ENCODE measurements at places on chromosomes 5 and 9.
A peak's percentile ranks its signal among the peaks of the same experiment; 100 is the strongest.

- peak; percentile 23 for DNase-seq
These were observed 87.8 kb upstream of the HSPA9 start for GRCh38 chr5:138663009-138663408.

DNA sequence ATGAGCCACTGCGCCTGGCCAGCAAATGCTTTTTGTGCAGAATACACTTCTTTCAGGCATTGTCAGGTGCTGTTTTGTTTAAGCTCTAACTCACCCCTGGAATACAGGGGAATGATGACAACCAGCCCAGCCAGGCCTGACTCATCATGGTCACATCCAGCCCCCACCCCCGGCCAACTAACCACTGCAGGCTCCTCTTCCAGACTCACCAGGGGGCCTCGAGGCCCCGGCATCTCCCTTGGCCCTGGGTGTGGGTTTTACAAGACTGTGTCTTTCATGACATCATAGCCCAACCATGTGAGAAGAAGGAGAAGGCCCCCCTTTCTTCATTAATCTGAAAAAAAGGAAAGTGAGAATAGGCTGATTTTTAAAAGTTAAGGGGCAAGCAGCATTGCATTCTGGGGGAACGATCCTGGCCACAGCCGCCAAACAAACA lies 35.5 kb downstream of the OLFML2A start:
- no peak for DNase-seq

- no peak for DNase-seq
These were observed 8.2 kb downstream of the CEP120 start for GRCh38 chr5:123414974-123415373.

- DNase-seq: no peak
These were observed 21.3 kb downstream of the URM1 start for GRCh38 chr9:128392302-128393144.

- no peak for DNase-seq
These were observed 1983.5 kb upstream of the C9orf72 start for GRCh38 chr9:29556746-29557145.

DNA sequence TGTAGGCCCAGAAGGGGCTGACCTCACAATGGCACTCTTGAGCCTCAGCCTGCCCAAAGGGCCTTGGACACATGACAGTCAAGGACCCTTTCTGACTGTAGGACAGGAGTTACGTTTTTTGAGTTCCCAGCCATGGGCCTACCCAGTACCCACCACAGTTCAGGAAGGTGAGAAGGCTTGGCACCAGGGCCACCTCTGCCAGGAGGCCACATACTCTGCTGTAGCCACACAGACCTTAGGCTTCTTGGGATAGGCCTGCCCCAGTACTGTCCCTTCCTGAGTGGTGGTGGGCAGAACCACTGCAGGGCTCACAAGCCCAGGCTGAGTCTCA lies 12.8 kb downstream of the PDLIM4 start:
- DNase-seq: no peak

DNA sequence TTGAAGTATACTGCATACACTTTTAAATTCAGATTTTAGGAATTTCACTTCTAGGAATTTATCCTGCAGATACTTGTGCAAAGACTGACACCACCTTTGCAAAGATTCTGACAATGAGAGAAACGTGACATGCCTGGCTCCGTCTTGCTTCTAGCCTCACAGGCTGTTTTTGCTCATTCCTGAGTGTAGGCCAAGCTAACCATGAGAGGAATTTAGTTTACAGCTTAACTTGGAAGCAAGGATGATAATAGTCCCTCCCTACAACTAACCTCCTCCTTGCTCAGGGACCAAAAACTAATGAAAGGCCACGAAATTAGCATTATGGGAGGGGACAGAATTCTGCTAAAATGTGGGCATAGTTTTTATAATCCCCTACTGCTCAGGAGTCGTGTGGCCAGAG lies 31.1 kb downstream of the C5orf22 start:
- no peak for DNase-seq

- DNase-seq: no peak
These were observed 51.2 kb downstream of the ADAMTS19 start for GRCh38 chr5:129511291-129511690.

DNA sequence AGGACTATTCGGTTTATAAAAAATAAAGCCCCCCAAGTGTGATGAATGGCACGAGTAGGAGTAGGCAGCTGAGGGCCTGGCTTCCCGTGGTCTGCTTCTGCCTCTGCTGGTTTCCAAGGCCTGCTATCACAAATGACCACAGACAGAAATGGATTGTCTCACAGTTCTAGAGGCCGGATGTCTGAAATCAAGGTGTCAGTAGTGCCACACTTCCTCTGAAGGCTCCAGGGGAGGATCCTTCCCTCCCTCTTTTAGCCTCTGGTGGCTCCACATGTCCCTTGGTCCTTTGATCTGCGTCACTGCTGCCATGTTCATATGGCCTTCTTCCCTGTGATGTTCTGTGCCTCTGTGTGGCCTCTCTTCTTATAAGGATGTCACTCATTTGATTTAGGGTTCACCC lies 15.1 kb downstream of the PRKACG start:
- DNase-seq: no peak

DNA sequence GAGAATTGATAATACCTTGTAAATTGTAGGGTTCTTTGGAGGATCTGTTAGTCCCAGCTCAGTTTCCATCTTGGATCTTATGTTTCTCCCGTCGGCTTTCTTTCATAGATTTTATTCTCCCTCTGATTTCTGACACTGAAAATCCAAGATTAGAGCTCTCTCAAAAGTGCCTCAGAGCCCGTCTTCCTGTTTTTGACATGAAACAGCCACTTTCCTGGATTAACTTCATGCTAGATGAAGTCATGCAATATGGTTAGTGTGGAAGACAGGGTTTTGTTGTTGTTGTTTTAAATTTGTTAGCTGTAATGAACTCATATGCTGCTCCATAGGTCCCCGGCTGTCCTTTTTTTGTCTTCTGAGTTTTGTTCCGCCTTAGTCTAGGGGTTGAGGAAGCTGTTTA lies 51.6 kb upstream of the ZFR start:
- DNase-seq: no peak

DNA sequence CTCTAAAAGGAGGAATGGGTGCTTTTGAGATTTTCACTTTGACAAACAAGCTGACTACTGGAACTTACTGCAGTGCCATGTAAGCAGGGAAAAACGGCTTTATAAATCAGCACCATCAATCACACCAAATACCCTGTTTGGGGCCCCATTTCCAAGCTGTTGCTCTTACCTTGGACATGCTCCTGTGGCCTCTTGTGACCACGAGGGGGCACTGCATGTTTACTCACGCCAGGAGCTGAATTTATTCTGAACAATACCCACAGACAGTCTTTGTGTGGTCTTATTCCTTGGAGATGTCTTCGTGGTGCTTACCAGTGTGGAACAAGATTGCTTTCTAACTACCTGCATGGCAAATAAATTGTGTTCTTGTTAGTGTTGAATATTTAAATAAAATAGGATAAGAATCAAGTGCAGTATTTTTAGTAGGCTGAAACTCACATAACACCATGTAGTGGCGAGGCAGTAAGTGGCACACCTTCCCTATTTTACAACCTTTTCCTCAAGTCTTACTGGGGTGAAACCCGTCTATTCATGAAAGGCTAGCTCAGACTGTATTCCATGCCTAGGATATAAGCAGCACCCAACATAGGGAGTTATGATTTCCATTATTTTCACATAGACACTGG lies 155.5 kb upstream of the NMUR2 start:
- peak; percentile 12 for DNase-seq

DNA sequence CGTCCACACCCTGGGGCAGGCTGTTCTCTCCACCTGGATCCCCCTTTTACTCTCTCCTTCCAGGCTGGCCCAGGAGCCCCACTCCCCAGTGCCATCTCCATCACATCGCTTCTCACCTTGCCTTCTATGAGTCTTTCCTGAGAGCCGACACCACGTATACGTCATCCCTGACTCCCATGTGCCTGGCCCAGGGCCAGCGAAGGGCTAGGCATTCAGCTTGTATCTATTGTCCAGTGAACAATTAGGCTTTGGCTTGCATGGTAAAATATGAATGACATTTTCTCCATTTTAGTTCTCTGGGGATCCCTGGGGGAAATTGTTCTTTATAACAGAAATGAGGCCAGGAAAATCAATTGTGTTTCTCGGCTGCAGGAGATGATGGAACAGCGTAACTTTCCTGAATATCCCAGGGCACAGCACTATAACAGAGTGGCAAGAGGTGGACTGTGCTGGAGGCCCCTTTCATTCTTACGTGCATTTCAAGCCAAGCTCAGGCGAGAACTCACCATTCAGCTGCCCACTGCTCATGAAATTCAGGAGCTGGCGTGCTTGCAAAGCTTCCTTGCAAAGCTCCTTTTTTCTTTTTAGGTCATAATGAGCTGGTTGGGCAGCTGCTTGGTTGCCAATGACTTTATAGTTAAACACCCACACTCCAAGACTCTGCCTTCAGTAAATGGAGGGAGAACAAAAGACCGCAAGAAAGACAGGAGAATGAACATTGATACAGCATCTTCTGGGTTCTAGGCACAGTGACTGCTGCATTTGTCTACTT lies 37.7 kb downstream of the NSG2 start:
- no peak for DNase-seq

- DNase-seq: no peak
These were observed 23.9 kb upstream of the IDNK start for GRCh38 chr9:83599071-83599470.

DNA sequence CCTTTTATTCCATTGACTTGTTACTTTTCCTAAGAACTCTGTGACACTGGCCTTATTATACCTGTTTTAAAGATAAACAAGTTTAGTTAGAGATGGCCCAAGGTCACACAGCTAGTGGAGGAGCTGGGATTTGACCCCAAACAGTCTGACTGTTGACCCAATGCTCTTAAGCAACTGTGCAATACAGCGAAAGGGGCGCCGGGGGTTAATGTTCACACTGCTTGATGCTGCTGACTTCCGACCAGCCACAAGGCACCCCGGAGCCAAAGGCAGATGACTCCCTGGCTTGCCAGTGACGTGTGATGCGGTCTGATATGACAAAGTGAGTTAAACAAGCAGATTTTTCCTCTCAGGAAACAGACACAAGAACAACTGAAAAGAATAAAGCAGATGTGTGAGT lies 23.9 kb downstream of the PIK3R1 start:
- peak; percentile 81 for DNase-seq

- no peak for DNase-seq
These were observed 4.5 kb downstream of the RACK1 start for GRCh38 chr5:181239062-181239663.

GRCh38 chr5:69113851-69114250 lies 20.0 kb downstream of the SLC30A5 start:
- DNase-seq: no peak

DNA sequence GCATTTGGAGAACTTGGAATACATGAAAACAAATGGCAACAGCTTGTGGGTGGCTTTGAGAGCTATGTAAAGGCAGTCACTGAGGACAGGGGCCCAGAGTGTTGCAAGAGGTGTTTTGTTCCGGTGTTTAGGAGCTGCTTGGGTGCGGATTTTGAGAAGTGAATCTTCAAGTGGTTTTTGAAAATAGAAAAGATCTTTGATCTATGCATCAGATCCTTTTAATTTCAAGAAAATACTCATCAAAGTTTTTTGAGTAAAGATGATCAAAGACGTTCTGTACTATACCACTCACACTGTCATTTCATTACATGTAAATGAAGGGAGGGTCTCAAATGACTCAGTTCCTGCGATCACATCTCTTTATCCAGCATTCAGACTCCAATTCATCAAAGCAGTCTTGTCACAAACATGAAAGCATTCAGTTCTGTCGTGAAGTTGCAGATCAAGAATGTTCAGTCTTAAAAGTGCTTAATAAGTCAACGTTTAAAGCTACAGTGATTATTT lies 112.5 kb downstream of the WDR41 start:
- peak; percentile 8 for DNase-seq

- peak; percentile 17 for DNase-seq
These were observed 621 bp downstream of the SEC16A start for GRCh38 chr9:136482046-136482792.

GRCh38 chr9:69580582-69581214 lies 91.5 kb downstream of the APBA1 start:
- DNase-seq: no peak

GRCh38 chr5:132003170-132003744 lies 8.2 kb downstream of the ACSL6 start:
- DNase-seq: no peak

GRCh38 chr5:65034813-65035209 lies 266.1 kb downstream of the CWC27 start:
- DNase-seq: no peak

DNA sequence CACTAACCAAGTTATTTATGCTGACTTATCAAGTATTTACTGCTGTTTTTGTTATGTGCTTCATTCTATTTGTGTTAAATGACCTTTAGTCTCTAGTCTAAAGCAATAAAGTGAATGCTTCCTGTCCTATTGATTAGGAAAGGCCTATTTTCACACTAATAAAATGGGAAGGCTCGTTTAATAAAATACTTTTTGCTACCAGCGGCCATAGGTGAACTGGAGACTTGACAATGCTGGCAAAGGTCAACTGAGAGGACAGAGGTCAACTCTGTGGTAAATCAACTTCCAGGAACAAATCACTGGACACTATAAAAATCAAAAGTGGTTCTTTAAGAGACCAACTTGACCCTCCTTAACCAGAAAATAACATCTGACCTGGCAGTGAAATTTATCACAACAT lies 634.3 kb downstream of the ISL1 start:
- no peak for DNase-seq

DNA sequence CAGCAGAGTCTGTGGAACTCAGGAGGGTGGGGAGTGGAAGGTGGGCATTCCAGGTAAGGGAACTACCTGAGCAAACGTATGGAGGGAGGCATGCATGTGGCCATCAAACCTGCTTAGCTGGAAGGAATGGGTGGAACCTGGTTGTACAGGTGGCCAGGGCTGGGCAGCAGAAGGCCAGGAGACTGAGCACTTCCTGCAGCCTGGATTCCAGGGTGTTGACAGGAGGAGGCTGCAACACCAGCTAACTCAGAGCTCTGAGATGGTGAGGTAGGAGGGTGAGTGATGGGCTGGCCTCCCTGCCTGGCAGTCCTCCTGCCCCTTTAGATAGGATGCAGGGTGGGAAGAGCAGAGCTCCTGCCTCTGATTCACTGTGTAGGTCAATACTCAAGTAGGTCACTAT lies 92.5 kb upstream of the CPEB4 start:
- no peak for DNase-seq

DNA sequence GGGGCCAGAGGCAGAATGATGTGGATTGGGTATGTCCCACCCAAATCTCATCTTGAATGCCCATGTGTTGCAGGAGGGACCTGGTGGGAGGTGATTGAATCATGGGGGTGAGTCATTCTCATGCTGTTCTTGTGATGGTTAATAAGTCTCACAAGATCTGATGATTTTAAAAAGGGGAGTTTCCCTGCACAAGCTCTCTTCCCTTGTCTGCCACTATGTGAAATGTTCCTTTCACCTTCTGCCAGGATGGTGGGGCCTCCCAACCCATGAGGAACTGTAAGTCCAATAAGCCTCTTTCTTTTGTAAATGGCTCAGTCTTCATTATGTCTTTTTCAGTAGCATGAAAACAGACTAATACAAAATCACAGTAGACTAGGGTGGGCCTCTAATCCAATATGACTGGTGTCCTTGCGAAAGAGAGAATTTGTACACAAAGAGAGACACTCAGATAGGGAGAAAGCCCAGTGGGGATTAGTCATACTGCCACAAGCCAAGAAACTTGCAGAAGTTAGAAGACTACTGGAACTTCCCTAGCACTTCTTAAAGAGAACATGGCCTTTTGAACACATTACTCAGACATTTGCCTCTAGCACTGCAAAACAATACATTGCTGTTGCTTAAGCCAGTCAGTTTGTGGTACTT lies 68.4 kb downstream of the ANXA1 start:
- DNase-seq: no peak

Data from activated CD4-positive, alpha-beta T cell treated with anti-CD3 and anti-CD28 coated beads, Interleukin-2, amount 50 U/mL, for 1 hour (primary cell).